ENCODE measurements at places on chromosomes 1 and 21.
A peak's percentile ranks its signal among the peaks of the same experiment; 100 is the strongest.

GRCh38 chr1:173878251-173878650 lies 10.1 kb downstream of the ZBTB37 start:
- DNase-seq: no peak

- no peak for DNase-seq
Observed at GRCh38 chr21:26177746-26178426, 7.3 kb upstream of the APP start.

GRCh38 chr1:189678779-189679178 lies 798.9 kb downstream of the BRINP3 start:
- DNase-seq: no peak

DNA sequence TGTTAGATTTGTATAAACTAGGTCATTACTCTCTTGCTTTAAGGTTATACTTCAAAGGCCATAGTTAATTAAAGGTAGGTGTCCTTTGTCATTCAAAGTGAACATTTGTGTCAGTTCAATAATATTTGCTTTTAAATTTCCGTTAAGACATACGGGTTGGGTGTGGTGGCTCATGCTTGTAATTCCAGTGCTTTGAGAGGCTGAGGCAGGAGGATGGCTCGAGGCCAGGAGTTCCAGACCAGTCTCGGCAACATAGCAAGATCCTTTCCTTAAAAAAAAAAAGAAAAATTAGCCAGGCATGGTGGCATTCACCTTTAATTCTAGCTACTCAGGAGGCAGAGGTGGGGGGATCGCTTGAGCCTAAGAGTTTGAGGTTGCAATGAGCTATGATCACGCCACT lies 80.4 kb downstream of the KIF26B start:
- no peak for DNase-seq

GRCh38 chr1:57163325-57163724 lies 197.5 kb upstream of the C8B start:
- no peak for DNase-seq

- DNase-seq: no peak
Observed at GRCh38 chr1:66981679-66982078, 56.9 kb downstream of the MIER1 start.

DNA sequence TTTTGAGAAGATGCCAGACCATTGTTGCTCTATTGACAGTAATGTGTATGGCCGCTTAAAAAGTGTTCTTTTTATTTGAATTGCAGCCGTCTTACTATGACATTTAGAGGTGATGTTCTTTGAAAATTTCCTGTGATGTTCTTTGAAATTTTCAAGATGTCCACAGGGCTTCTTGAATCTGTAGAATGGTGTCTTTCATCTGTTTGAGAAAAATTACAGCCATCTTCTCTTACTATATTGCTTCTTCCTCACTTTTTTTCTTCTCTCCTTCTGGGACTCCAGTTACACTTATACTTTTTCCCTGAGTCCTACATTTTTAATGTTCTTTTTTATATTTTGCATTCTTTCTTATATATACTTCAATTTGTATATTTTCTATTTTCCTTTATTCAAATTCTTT lies 57.4 kb downstream of the DIP2A start:
- no peak for DNase-seq

DNA sequence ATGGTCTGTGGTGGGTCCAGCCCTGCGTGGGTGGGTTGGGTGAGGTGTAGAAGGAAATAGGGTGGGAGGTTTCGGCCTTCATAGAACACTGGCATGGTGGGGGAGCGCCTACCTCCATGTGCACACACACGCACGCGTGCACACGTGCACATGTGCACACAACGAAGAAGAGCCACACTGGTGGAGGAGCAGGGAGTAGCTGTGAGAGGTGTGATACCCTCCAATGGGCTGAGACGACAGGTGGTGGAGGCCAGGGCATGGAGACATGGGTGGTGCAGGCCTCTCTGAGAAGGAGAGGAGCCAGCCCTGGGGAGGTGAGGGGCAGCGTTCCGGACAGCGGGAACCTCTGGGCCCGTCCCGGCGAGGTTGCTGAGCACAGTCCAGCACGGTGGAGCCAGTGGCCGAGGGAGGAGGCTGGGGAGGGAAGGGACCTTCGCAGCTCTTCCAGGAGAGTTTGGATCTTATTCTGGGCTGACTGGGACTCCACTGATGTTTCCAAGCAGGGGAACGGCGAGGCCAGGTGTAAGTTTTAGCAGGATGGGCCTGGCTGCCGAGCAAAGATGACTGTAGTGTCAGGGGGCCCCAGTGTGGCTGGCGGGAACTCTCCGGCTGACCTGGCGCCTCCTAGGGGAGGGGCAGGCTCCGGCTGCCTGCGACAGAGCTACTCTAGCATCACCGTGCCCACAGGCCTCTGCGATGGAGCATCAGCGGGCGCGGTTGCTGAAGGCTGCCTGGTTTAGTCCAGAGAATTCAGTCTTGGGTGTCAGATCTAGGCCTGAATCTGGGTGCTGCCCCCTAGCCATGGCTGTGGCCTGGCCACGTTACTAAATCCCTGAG lies 107.2 kb downstream of the ARHGEF10L start:
- DNase-seq: no peak

- no peak for DNase-seq
Observed at GRCh38 chr1:233620065-233620464, 6.2 kb downstream of the KCNK1 start.

- DNase-seq: no peak
Observed at GRCh38 chr1:61259379-61260148, 177.2 kb downstream of the NFIA start.

DNA sequence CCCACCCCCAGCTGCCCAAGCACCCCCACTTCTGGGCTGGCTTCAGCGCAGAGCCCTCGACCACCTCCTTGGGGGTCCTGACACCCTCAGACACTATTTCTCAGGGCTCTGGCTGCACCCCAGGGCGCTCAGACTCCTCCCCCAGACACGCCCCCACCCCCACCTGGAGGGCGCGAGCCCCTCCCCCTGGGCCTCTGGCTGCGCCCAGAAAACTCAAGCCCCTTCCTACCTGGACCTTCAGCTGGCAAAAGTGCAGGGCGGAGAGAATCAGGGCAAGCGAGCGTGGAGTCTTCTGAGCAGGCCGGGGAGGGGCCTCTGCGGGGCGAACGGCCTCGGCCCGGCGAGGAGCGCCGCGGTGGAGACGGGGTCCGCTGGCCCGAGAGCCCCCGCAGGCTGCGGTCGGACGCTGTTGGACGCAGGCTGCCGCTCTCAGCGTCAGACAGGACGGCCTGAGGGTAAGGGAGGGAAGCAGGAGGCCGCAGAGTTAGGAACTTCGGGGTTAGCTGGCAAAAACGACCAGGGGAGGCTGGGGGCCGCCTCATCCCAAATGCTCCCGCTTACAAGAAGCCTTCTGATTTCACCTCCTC lies 17.4 kb upstream of the NBPF1 start:
- no peak for DNase-seq

GRCh38 chr1:29467989-29468900 lies 231.9 kb downstream of the PTPRU start:
- DNase-seq: no peak

DNA sequence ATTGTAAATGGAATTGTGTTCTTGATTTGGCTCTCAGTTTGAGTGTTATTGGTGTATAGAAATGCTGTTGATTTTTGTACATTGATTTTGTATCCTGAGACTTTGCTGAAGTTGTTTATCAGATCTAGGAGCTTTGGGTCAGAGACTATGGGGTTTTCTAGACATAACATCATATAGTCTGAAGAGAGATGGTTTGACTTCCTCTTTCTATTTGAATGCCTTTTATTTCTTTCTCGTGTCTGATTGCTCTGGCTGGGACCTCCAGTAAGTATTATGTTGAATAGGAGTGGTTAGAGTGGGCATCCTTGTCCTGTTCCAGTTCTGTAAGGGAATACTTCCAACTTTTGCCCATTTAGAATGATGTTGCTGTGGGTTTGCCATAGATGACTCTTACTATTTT lies 39.1 kb upstream of the ANGPTL1 start:
- no peak for DNase-seq

DNA sequence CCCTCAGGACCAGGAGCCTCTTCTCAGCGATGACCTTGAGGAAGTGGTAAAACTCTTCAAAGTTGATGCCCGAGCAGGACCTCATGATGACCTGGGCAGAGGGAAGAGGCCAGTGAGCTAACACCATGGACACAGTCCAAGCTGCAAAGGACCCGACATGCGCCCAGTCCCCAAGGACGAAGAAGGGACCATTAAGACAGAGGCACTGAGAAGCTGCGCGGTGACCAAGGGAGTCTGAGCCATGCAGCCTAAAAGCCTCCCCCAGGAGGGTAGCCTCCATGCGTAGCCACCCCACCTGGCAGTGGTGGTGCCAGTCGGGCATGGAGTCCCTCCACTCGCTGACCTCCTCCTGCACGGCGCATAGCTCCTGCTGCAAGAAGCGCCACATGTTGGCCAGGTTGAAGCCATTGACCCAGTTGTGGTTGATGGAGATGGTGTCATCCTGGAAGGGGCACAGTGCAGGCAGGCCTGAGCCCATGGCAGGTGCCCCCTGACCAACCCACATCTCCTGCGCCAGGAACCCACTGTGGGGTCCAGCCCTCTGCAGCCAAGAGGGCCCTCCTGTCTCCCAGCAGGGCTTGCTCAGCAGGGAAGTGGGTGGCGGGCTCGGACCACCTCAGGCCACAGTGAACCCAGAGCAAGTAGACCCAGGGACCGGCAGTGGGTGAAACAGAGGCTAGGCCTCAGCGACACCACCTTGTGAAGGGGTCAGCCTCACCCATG lies 2.4 kb downstream of the JMJD4 start:
- DNase-seq: no peak

DNA sequence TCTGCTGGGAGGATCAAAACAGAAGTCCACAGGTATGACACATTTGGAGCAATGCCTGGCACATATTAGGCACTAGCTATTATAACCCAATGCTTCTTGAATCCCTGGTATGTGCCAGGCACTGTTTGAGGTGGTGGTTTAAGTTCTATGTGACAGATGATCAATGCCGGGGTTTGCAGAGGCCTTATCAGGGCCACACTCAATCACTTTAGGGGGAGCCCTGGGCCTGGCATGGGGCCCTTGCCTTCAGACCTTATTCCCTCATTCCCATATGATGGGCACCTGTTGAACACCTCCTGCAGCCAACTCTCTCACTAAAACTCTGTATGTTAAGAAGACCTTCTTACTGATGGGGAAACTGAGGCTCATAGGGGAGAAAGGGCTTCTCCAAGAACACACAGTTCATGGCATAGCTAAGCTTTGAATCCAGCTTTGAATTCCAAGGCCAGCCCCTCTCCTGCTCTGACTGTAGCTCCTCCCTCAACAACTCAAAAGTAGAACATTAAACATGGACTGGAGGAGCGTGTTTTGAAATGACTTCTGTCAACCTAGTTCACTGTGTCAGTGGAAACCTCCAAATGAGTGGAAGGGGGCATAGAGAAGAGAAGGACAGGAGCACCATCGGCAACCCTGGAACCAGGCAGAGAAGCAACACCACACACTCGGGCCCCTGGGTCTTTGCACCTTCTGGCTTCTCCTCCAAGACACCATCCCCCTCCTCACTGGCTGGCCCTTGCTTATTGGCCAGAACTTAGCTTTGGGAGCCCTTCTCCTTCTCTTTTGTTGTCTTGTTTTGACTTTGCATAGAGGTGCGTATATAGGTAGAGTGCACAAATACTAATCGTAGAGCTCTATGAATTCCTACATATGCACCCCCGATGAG lies 6.6 kb upstream of the IFFO2 start:
- DNase-seq: no peak

- DNase-seq: no peak
Observed at GRCh38 chr1:16012590-16013219, 5.1 kb downstream of the HSPB7 start.

DNA sequence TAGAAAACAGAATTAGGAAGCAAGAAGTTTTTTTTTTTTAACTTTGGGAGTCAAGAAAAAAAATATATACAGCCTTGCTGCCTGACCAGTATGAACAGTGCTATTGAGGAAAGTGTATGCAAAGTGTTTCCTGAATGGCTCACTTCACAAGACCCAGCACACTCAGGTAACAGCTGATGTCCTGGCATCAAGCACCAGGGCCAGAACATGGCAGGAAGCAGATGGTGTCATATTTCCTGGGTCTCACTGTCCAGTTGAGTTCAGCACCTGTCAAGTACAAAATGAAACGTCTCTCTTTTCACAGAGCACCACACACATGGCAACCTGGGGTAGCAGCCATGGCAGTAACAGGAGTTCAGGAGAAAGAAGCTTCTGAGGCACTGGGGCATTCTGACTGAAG lies 372.3 kb downstream of the TTLL7 start:
- no peak for DNase-seq

GRCh38 chr1:150487763-150488115 lies 520 bp downstream of the TARS2 start:
- DNase-seq: no peak

DNA sequence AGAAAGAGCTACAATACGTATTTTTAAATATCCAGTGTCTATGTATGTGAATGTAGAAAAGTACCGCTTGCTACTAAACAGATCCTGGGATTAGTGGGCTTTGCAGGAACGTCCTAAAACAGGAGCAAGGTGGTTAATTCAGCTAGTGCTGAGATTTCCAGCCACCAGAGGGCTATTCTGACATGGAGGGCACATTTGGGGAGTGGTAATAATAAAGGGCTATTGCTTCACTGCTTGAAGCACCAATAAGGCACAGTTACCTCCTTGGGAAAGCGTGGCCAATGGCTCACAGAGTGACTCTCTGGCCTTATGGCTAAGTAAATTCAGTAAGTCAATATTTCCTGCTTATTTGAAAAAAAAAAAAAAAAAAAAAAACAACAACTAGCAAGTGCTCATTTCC lies 152.4 kb downstream of the GABPA start:
- DNase-seq: no peak

DNA sequence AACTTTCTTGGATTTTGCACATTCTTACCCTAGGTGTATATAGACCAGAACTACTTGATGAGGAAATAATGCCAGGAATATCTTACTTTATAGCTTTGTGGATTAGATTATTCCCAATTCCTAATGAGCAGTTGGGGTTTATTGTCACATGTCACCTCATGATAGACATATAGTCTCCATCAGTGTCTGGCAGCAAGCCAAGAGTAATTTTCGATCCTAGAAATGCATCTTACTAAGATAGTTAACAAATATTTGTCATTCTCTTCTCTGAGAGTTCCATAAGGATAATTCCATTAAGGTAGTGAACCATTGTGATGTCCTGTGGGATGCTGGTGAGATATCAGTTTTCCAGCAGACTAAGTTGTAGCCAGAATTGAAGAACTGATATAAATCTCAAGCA lies 1282.9 kb upstream of the B3GALT2 start:
- DNase-seq: no peak

- DNase-seq: peak; percentile 38
Observed at GRCh38 chr1:18951818-18952391, 4.6 kb downstream of the IFFO2 start.

DNA sequence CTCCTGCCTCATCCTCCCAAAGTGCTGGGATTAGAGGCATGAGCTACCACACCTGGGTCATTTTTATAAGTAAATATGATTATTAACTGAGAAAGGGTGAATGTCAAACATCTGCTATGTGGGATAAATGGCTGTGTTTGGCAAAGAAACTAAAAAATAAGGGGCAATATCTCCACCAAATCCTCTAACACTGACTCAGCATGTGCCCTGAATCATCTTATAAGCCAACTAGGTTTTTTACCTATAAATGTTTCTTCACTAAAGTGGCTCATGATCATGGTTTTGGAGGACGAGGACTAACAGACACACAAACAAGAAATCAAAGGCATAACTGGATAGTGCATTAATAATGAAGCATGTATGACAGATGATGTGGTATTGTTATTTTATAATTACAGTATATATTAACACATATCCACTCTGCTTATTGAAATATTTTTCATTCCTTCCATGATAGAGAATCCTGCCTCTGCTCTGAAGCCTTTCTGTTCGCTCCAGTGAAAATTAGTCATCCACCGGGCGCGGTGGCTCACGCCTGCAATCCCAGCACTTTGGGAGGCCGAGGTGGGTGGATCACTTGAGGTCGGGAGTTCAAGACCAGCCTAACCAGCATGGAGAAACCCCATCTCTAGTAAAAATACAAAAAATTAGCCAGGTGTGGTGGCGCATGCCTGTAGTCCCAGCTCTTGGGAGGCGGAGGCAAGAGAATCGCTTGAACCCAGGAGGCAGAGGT lies 11.7 kb upstream of the ARHGAP29 start:
- no peak for DNase-seq
